ENCODE measurements at places on chromosomes 13 and 19.
A peak's percentile ranks its signal among the peaks of the same experiment; 100 is the strongest.

DNA sequence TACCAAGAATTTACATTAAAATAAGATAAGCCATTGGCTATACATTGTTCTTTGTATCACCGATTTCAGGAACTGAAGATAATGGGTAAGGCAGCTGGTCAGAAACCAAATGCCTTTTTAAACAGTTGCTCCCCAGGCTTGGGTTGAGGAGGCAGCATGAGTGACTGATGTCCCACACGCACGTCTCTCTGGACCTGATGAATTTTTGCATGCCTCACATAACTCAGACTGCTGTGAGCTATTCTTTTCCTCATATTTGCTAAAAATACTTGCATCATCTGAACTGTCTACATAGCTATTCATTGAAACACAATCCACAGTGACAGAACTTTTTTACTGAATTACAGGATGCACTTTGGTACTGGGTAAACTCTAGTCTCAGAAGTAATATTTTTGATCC is 123.6 kb upstream of the MAB21L1 start:
- DNase-seq: no peak

- no peak for DNase-seq
Observed at GRCh38 chr19:9842834-9843625, 7.9 kb downstream of the PIN1 start.

GRCh38 chr19:29248332-29248844 is 35.4 kb upstream of the UQCRFS1 start:
- no peak for DNase-seq

DNA sequence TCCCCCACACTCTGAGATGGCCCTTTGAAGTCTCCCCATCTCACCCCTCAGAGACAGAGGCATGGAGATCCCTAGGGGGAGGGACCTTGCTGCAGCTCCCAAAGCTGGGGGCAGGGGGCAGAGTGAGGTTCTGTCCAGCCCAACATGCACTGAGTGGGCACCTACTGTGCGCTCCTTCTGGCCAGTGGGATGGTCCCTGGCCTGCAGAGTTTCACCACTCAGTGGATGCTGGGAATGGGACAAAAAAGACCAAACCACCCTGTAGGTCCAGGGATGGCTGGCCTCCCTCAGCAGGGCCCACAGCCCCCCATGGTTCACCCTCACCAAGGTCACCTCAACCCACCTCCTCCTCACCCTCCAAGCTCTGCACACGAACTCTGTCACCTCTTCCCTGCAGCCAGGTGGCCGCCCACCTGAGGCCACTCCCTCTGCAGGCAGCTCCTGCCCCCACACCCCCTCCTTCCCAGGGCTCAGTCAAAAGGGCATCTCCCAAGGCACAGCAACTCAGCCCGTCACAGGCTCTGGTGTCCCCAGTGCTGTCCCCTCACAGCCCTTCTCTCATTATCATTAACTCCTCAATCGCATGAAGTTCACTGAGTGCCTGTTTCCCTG is 16.1 kb downstream of the CEACAM21 start:
- no peak for DNase-seq

DNA sequence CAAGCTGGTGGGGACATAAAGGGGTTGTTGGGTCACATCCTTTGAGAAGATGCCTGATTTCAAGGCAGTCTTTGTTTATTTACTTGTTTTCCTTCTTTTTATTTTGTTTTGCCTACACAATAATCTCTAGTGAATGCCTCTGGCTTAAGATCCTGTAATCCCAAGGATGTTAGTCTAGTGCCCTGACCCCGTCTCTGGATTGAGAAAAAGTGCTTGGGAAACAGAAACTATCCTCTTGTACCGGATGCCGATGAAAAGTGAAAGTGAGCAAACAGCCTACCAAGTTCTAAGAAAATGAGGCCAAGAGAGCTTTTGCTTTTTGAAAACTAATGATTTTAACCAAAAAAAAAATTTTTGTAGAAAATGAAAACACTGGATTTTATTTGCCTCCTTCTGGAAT is 42.1 kb upstream of the C1QTNF9 start:
- peak; percentile 46 for DNase-seq

GRCh38 chr13:38462605-38463004 is 113.0 kb downstream of the UFM1 start:
- no peak for DNase-seq

GRCh38 chr19:5952193-5953029 is 25.5 kb downstream of the RANBP3 start:
- no peak for DNase-seq

DNA sequence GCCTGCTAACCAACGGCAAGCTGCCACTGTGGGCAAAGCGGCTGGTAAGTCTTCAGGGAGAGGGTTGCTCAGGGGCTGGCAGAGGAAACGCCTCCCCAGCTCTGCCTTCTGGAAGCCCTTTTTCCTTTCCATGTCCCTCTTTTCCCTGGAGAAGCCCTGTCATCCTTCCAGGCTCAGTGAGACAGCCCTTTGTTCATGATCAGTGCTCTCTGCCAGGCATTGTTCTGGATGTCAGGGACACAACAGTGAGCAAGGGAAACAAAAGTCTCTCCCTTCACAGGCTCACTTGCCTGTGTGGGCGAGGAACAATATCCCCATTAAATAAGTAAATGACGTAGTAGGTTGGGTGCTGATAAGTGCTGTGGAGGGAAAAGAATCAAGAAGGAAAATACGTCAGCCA is 13.9 kb upstream of the OVOL3 start:
- no peak for DNase-seq

DNA sequence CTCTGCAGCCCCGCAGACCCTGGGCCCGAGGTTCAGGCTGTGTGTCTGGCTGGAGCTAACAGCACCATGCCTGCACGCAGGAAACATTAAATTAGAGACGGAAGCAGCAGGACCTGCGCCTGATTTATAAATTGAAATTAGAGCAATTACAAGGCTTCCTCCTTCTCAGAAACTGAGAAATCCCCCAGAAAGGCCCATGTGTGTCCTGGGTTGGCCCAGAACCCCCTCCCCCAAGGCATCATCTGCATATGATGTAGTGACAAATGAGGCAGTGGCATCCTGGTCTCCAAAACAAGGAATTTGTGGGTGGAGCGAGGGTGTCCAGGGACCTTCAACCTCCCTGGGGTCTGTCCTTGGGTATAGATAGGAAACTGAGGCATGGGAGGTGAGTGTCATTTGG is 27.2 kb upstream of the SEMA6B start:
- no peak for DNase-seq

- DNase-seq: no peak
Observed at GRCh38 chr19:23799321-23799720, 40.6 kb upstream of the ZNF681 start.

GRCh38 chr13:20494656-20495055 is 31.0 kb downstream of the CRYL1 start:
- no peak for DNase-seq

DNA sequence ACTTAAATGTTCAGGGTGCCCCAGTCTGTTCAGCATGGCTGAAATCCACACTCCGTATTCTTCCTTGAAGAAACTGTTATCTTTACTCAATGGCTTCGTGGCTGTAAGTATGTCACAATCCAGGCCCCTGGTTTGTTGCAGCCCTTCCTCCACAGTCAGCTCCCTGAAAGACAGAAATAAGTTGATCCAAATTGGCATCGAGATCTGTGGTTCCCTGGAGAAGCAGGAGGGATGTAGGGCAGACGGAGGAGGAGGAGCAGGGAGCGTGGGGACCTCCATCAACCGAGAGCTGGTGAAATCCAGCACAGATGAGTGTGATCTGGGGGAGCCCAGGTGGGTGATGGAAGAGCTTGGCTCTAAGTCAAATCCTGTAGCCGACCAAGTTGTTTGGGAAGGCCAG is 304 bp downstream of the TSPAN16 start:
- peak; percentile 61 for DNase-seq

DNA sequence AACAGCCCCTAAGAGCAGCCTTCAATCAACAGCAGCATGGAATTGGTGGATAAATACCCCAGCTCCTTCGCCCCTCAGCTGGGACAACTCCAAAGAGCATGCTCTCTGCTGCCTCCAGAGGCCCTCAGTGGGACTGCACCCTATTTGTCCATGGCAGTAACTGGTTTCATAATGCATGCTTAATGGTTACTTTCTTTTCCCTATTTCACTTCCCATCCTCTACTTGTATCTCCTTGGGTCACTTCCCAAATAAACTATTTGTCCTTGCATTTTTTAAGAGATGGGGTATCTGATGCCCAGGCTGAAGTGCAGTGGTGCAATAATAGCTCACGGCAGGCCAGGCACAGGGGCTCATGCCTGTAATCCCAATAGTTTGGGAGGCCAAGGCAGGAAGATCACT is 13.5 kb upstream of the TPM4 start:
- DNase-seq: peak; percentile 81
